NCI-H69 (cell line): ENCODE measurements at places on chromosomes 3 and 15.

GRCh38 chr3:13254028-13254951, 165.8 kb downstream of the NUP210 start:
- DNase-seq: no peak

GRCh38 chr3:52533623-52534280, at the start of gene NT5DC2:
Gene NT5DC2 (minus strand): TSS chr3:52533857. CDS start chr3:52533737, 120 bp downstream.
- peak; percentile 92 for DNase-seq

- no peak for DNase-seq
Observed at GRCh38 chr3:33420966-33421365, 19.2 kb downstream of the UBP1 start.

GRCh38 chr3:52915294-52915693, 17.9 kb upstream of the STIMATE start:
- no peak for DNase-seq

- DNase-seq: no peak
Observed at GRCh38 chr3:61226166-61226686, 25.0 kb downstream of the FHIT start.

GRCh38 chr3:107681396-107681795, 158.6 kb downstream of the BBX start:
- no peak for DNase-seq

DNA sequence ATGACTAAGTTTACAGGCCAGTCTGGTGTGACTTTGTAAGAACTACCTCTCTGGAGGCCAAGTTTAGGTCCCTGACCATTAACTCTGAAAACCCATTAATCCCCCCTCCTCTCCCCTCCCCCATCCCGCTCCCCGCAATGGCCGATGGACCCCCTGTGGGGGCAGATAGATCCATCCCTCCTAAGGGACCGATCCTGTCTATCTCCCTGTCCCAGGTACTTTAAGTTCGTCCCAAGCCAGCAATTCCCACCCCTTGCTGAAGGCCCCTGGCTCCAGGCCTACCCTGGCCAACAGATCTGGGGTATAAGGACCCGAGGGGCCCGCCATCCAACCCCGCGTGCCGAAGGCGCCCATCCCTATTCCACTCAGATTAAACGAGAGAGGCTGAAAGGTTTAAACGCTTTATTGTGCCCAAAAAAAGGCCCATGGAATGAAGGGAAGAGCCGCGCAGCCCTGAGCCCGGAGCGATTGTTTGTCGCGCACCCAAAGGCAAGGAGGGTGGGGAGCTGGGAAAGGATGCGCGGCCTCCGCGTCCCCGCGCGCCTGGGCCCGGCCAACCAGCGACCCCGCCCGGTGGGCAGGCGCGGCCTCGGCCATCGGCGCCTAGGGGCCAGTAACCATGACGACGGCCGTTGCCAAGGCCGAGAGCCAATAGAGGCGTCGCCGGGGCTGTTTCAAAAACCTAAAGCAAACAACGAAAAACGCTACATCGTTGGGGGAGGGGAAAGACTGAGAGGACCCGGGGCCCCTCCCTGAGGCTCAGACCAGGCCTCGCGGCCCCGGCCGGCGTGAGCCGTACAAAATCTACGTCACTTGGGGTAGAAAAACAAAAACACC, 35.9 kb downstream of the HMCES start:
- DNase-seq: peak; percentile 97

DNA sequence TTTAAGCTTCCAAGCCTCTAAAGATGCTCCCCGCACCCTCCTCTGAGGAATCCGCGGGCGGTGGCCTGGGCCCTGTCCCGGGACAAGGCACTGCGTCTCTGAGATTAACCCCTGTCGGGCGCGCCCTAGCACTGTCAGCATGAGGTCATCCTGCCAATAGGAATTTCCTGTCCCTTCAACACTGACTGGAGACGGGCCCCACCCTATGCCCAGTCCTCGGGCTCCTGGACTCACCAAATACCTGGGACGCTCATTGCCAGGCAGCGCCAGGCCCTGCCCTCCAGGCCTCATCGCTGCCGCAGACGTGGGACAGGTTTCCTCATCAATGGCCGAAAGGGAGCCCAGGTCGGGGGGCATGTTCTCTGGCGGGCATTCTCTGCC, 67.6 kb upstream of the SH3GL3 start:
- no peak for DNase-seq

GRCh38 chr3:133037436-133037835, 755 bp upstream of the TMEM108 start:
- peak; percentile 56 for DNase-seq

- no peak for DNase-seq
Observed at GRCh38 chr3:25621087-25621486, 43.6 kb downstream of the TOP2B start.

DNA sequence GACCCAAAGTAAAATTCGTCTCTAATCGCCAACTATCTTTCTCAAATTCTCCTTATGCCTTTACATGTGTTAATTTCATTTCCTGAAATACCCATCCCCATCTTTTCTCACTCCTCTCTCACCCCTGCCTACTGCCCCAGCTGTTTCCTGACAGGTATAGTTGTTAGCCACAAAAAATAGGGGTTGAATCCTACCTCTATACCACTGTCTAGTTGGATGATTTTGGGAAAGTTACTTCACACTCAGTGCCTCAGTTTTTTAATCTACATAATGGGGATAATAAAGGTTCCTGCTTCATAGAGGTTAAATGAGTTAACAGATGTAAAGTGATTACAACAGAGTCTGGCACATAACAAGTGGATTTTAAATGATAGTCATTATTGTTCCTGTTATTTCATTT, 189.7 kb downstream of the TNIK start:
- DNase-seq: no peak

DNA sequence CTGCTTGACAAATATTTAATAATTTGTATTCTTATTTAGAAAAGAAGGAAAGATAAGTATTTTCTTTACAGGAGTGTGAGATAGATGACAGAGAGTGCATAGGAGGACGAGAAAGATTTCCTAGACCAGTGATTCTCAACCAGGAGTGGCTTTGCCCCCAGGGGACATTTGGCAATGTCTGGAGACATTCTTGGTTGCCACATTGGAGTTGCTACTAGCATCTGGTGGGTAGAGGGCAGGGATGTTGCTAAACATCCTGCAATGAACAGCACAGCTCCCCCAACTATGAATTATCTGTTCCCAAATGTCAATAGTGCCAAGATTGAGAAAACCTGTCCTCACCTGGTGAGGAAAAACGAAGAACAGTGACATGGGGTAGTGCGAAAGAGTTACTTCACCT, 30.8 kb upstream of the MINAR1 start:
- DNase-seq: no peak

DNA sequence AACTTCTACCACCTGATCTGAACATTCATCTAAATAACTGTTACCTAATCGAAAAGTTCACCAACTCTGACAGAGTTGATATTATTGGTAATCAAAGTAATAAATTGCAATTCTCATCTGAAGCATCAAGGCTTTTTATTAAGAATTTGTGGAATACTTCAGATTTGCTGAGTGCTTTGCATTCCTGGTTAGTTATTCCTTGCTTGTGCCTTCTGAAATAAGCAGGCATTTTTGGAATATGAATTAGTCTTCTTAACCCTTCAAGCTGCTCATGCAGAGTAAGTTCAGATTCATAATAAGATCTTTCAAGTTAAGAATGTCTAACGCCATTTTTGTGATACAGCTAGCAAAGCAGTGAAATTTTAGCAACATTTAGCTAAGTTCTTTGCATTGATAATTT, 188.5 kb downstream of the ALCAM start:
- DNase-seq: no peak

- peak; percentile 21 for DNase-seq
Observed at GRCh38 chr3:192745150-192745549, 17.8 kb upstream of the FGF12 start.

GRCh38 chr3:19596408-19596807, 337.6 kb downstream of the EFHB start:
- no peak for DNase-seq

- peak; percentile 45 for DNase-seq
Observed at GRCh38 chr3:56923526-56924224, 121.9 kb upstream of the ARHGEF3 start.

DNA sequence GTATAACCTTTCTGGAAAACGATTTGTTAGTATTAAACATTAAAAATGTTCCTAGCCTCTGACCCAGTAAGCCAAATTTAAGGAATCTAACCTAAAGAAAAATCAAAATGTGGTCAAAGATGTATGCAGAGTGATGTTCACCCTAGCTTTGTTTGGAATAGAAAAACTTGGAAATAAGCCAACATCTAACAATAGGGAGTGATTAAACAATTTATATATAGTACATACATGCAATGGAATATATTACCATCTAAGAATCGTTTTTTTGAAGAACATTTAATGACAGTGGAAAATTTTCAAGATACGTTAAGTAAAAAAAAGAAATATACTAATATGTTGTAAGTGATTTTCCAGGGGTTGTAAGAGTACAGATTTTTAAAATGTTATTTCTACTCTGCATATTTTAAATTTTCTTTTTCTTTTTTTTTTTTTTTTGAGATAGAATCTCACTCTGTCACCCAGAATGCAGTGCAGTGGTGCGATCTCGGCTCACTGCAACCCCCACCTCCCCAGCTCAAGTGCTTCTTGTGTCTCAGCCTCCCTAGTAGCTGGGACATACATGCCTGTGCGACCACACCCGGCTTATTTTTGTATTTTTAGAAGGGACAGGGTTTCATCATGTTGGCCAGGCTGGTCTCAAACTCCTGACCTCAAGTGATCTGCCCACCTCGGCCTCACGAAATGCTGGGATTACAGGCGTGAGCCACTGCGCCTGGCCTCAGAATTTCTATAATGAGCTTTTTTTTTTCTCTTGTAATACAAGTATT, 54.9 kb downstream of the ANP32A start:
- peak; percentile 24 for DNase-seq

GRCh38 chr3:177358977-177359592, 161.8 kb upstream of the TBL1XR1 start:
- peak; percentile 95 for DNase-seq

- no peak for DNase-seq
Observed at GRCh38 chr3:55157731-55158130, 229.9 kb upstream of the LRTM1 start.

DNA sequence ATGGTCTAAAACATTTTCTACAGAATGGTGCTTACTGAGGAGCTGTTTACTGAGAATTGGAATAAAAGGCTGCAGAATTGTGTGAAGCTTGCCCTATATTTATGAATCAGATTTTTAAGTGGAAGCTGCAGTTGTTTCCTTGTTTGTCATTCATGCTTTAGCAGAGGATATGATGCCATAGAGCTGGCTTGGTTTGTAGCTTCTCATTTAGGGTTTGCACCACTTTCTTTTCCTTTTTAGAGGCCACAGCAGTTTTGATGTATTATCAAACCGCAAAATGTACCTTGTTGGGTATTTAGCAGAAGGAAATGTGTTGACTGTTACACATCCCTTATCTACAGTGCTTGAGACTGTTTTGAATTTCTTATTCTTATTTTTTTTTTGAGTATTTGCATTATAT, 66.2 kb downstream of the RASA2 start:
- no peak for DNase-seq

DNA sequence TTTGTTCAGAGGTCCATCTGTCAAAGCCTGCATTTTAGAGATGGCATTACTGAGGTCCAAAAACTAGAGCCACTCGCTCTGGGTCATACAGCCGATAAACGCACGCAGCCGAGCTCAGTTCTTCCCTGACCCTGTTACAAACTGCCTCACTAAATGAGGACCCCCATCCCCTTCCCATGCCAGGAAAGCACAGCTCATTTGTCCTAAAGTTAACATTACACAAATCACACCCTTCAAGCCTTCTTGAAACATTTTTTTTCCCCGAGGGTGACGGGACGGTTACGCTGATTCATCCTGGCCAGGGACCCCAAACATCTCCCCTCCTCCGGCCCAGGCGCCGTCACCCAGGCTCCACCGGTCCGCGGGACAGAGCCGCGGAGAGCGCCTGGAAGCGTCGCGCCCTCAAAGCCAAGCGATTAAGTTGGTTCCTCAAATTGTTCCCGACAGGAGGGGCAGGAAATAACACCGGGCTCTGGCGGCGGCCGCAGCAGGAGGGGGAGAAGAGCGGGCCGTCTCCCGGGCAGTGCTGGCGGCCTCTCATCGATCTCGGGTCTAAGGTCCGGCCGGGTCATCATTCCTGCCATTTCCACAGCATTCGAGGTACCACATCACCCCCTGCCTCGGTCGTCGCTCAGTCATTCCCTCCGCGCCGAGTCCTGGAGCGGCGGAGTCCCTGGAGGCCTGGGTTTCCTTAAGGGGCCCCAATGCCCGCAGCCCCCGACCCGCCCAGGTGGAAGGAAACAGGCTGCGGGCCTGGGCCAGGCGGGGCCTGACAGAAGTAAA, 619 bp upstream of the CMTM8 start:
- peak; percentile 48 for DNase-seq

- no peak for DNase-seq
Observed at GRCh38 chr3:102206511-102207031, 228.2 kb upstream of the ZPLD1 start.

DNA sequence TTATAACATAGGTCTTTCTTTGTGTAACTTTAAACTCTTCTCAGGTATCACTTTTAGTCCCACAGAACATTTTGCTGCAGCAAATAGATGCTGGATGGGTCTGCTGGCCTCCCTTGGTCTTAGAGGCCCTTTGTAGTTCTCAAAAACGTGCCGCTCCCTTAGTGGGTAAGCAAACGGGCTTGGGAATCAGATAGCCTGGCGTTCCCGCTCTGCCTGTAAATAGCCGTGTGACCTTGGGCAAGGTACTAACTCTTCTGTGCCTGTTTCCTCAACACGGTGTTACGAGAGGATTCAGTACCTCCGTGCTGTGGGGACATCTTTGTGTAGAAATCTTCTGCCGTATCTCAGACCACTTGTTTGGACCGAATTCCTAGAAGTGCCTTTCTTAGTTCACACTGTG, 64.4 kb downstream of the DNAJB8 start:
- DNase-seq: peak; percentile 37

- no peak for DNase-seq
Observed at GRCh38 chr3:137065381-137065780, 107.6 kb downstream of the IL20RB start.

DNA sequence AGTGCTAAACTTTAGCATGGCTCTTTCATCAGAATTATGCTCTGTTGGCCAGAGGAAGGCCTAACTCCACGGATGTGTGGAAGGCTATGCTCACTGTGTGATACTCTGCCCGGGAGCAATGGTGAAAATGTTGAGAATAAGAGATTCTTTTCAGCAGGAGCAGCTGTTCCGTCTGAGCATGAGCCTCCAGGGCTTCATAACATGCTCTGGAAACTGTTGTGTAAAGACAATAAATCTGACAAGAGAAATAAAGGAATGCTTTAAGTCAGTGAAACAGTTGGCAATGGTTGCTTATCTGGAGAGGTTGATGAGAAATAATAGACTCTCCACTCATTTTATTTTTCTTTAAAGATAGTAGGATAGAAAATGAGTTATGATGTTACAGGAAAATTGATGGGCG, 269.8 kb downstream of the DIPK2A start:
- peak; percentile 86 for DNase-seq
